NCI-H146 (cell line): ENCODE measurements at places on chromosomes 2 and 18.

DNA sequence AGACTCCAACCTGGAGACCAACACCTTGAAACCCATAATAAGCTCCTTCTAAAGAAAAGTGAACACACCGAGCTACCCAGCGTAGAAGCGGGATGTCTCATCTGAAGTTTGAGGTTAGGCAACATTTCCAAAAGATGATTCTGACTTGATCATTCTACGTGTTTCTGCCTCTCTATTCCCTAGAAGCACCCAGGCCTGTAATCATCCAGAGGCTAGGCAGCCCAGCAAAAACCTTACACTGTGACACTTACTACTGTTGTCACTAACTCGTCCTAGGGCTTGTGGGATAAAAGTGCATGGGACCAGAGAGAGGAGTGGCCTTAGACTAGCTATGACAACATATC lies 1.4 kb downstream of the ZBTB14 start:
- DNase-seq, result no peak

DNA sequence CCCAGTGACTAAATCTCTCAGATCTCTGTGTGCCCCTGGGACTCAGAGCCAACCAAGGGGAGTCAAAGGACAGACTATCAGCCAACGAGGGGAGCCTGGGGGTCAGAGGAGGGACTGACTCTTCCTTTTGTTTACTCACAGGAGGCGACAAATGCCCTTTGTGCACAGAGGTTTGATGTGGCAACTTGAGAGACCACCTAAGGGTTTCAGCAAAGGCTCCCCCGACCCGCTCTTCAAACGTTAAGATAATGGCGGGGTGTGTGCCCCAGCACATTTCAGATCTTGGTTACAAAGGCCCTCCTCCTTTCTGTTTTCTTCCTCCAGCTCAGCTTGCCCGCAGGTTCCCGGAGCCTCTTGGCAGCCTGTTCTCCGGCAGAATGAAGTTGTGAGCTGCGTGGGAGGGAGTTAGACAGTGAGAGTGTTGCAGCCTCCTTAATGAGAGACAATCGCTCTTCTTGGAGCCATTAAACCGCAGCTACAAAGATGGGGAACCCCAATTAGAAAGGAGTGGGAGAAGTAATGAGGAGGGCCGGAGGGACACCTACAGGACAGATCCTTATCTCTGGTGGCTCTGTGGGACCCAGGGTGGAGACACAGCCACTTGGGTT lies 76.2 kb downstream of the KIAA2012 start:
- DNase-seq, result no peak

DNA sequence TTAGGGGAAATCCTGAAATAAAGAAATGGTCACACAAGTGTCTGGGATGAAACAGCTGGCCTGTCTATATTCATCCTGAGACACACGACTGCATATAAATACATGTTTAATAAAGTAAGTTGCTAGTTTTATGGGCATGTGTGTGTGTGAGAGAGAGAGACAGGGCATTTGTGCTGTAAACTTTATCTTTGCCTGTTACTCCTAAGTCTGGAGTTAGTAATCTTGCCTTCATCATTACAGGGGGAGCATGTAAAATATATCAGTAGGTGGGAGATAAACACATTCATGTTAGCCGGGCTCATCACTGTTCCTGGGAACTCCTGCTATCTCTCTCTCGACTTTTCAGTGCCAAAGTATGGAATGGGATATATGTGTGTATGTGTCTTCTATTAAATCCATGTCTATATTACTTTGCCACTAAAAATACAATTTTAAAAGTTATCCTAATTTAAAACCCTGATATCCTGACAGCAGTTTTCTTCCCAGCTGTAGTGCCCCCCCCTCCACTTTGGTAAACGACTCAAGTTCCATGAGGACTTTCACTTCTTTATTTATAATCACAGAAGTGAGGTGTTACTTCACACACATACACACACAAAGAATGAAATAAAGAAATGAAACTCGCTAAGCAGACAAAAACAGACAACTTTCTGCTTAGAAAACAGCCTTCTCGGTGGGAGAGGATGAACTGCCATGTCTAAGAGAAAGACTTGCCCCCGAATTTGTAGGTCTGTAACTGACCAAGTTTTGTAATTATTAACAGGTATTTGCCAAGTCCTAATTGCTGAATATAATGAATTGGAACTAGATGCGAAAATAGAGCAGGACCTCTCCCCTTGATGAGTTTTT lies 947 bp downstream of the ZEB2 start:
- DNase-seq, result no peak

DNA sequence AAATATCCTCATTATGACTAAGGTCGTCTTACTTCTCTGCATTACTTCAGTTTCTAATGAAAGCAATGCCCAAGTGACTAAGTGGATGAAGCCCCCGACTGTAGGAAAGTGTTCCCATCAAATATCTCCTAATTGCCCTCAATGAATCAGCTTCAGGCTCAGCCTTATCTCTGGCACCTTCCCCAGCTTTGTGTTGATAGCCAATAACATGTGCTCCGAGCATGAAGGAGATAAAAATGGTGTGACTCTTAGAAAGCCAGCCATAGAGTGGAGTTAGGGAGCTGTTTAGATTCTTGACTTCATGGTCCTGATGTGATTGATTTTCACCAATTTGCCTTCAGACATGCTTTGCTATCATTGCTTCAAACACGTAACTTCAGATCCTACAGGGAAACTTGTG lies 339.2 kb upstream of the NRP2 start:
- DNase-seq, result no peak

GRCh38 chr2:28772351-28772750 lies 20.7 kb downstream of the PPP1CB start:
- DNase-seq, result no peak

DNA sequence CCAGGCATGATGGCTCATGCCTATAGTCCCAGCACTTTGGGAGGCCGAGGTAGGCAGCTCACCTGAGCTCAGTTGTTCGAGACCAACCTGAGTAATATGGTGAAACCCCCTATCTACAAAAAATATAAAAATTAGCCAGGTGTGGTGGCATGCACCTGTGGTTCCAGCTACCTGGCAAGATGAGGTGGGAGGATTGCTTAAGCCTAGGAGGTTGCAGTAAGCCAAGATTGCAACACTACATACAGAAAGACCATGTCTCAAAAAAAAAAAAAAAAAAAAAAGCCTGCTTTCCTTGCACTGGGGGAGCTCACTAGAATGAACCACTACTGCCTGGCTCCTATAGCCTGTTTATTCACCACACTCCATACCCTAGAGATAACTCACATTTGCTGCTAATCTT lies 7.4 kb upstream of the MAT2A start:
- DNase-seq, result no peak
